H4 (cell line): ENCODE measurements at places on chromosomes 5 and 9. TPM values are rescaled to one million over a fixed set of nuclear protein-coding genes. Genes with fewer than 3 reads are reported as not detected.

GRXCR2 gene
- total RNA-seq: not detected in 2 replicates

PCDHB5 gene
- 1.0 and 1.2 TPM in 2 replicates for total RNA-seq

STPG3 gene
- not detected in 2 replicates for total RNA-seq

FAXDC2 gene
- total RNA-seq: 0.81 and 3.2 TPM in 2 replicates

GABRB2 gene
- 0.64 and 0.81 TPM in 2 replicates for total RNA-seq

LOX gene
- total RNA-seq: 16.3 and 19.2 TPM in 2 replicates

TRIM32 gene
- 17.4 and 18.5 TPM in 2 replicates for total RNA-seq

NAIP gene
- total RNA-seq: 0.49 and 0.60 TPM in 2 replicates
